ENCODE measurements at places on chromosomes 5 and 9.

GRCh38 chr5:173855162-173855994, 32.8 kb upstream of the CPEB4 start:
- DNase-seq, result no peak

- DNase-seq, result peak; percentile 31
Measured at GRCh38 chr9:131478421-131478868, 24.3 kb upstream of the POMT1 start.

GRCh38 chr5:92835712-92836111, 745.3 kb downstream of the NR2F1-AS1 start:
- DNase-seq, result no peak

DNA sequence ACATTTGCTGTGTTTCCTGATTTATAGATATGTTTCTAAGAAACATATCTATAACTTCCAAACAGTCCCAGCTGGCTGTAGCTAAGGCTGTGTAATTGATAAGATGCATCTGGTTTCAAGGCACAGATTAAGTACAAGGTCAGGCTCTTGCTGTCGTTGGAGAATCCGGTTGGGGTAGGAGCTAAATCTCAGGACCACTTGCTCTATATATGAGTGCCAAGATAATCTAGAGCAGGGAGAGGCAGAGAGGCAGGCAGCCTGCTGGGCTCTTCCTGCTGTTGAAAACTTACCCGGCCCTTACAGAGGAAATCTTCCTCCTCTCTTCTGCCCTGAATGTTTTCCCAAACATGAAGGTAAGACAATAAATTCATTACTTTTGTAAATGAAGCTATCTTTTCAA, at the start of gene C7:
C7 (plus strand) TSS at position 234 of the 400 bp plus-strand sequence; CDS start at position 348, 114 bp downstream.
- no peak for DNase-seq

All from stimulated activated CD4-positive, alpha-beta T cell treated with anti-CD3 and anti-CD28 coated beads, Interleukin-1b, Interleukin-23, amount 100 ng/mL, for 1 hour (primary cell).